ENCODE measurements at places on chromosomes 1 and 21. TPM values are rescaled to one million over a fixed set of nuclear protein-coding genes. Genes with fewer than 3 reads are reported as not detected.

GRCh38 chr1:183289051-183289496 is 103.0 kb downstream of the LAMC2 start:
- no peak for DNase-seq

DNA sequence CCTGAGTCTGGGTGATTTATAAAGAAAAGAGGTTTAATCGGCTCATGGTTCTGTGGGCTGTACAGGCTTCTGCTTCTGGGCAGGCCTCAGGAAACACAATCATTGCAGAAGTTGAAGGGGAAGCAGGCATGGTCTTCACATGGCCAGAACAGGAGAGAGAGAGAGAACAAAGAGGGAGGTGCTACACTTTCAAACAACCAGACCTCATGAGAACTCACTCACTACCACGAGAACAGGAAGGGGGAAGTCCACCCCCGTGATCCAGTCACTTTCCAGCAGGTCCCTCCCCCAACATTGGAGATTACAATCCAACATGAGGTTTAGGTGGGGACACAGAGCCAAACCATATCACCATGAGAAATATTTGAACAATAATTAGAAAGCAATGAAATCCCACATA is 222.9 kb downstream of the FAM72C start:
- no peak for DNase-seq

The THEMIS2 gene
- total RNA-seq, result 1.2 TPM

The AADACL3 gene
- 0.10 TPM for total RNA-seq

The SPATA17 gene
- total RNA-seq, result 1.00 TPM

DNA sequence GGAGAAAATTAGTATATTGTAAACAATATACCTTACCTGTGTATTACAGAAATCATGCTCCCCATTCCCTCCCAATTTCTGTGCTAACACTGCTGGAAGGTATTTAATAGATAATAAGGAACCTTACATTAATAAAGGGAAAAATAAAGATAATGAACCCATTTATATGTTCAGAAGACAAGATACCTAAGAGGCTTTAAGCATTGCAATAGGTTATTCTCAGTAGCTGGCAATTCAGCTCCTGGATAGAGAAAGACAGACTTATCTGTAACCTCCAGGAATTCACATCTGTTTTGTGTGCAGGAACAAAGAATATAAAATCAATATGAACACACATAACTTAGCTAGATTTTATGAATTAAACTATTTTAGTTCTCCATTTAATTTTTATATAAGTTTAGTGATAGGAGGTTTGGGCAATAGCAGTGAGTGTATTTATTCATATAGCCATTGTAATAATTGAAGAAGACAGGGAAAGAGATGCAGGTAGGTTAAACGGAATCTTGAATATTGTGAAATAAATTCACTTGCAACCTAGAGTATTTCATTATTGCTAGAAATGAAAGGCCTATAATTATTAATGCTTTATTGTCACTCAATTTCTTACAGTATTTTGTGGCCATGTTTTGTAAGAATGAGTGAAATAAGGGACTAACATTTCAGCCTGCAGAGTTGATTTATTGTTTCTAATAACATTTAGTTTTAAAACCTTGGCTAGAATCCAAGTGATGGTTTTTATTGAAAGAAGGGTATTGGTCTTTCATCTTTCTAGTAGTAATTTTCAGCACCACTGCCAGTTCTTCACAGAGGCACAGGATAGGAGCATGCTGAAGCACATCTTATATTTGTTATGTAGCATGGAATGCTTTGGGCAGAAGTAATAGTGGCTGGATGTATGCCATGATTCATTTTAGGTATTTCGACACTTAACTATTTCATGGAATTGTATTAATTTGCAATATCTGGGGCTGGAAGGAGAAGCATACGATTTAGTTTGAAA is 1.5 kb downstream of the XPR1 start:
- DNase-seq, result no peak

The ACKR1 gene
- total RNA-seq, result not detected

The SLC2A5 gene
- total RNA-seq, result 7.2 TPM

GRCh38 chr1:19311503-19311930 is 427 bp downstream of the AKR7A2 start:
- DNase-seq, result no peak

The RNU1-2 gene
- under 0.01 TPM for total RNA-seq

- no peak for DNase-seq
Observed at GRCh38 chr1:227898502-227899140, 49.1 kb downstream of the WNT9A start.

GRCh38 chr1:109847251-109847650 is 63.4 kb upstream of the CSF1 start:
- DNase-seq, result no peak
